ENCODE measurements at places on chromosomes 4 and X.

- DNase-seq: no peak
Observed at GRCh38 chrX:110992611-110993010, 103.4 kb upstream of the PAK3 start.

GRCh38 chrX:30577362-30577991, at the start of gene TASL:
TASL (minus strand) TSS chrX:30577766; CDS start chrX:30560355, 17,411 bp downstream.
- DNase-seq: no peak

DNA sequence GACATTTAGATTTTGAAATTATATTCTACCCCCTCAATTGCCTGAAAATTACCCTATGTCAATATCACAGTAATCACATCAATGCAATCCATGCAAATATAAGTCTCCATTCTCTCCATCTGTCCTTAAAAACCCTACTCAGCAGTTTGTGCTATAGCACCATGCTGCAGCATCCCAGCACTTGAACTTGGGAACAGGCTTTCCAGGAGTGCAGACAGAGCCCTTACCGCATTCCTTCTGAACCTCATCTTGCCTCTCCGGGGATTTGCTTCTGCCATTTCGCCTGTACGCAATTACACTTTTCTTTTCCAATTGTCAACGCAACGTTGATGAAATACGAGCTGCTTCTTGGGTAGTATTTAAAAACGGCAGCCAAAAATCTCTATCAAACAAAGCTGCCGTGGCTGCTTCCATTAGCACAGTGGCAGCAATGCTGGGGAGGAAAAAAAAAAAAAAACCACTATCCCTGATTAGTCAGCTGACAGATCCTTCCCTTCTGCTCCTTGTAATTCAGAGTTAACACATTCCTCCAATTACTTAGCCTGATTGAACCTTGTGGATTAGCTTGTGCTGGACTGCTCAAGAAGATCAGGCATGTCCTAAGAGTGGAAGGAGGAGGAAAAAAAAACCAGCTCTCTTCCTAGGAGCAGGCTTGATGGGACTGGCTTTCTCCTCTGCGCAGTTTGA, 65.6 kb downstream of the MCF2 start:
- no peak for DNase-seq

DNA sequence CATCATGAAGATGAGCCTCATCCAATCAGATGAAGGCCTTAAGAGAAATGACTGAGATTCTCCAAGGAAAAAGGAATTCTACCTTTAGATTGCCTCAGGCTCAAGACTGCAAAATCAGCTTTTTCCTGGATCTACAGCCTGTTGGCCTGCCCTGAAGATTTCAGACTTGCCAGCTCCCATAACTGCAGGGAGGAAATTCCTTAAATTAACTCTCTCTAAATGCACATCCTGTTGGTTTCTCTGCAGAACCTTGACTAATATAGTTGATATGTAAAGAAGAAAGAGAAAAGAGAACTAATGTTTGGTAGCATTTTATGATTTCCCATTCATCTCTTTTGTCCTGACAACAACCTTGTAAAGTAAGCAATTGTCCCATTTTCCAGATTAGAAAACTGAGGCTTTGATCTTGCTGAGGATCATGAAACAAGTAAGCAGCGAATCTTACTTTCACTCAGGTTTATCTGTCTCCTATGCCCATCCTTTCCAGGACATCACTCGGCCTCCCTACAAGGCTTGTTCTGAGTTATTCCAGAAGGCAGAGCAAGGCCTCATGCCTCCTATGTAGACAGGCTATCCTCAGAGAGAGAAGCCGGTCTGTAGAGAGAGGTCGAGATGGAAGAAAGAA, 115.0 kb upstream of the LDB2 start:
- no peak for DNase-seq

GRCh38 chr4:56651056-56651350, 30.1 kb downstream of the HOPX start:
- DNase-seq: no peak

DNA sequence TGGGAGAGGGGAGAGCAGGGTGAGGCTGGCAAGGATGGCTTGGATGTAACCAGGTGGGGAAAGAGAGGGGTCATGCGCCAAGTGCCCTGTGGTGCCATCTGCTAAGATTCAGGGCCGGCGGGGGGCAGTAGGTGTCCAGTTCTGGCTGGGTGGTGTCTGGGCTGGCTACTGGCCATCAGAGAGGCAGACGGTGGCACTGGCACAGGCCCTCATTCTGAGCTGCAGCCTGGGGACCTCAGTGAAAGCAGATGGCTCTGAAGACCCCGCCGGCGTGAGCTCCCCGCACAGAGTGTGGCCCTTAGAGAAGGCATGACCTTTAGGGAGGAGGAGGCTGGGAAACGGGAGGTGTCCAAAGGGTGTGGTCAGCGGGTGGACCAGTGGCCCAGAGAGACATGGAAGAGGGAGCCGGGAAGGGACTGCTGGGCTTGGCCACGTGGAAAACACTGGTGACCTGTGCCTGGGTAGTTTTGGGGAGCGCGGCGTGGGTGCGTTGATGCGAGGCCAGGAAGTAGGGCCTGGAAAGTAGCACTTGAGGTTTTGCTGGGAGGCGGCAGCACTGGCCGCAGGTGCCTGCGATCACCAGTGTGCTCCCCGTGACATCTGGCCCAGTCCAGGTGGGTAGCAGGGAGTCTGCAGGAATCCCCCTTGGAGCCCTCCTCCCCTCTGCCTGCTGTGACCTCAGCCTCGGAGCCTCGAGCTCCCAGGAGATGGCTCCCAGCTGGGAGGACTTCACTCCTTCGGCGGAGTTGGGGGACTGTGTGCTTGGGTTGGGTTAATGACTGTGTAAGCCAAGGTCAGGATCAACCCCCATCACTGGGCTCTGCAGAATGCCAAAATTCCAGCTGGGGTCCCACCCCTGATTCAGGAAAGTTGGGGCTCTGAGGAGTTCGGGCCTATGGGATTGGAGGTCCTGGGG, 9.3 kb upstream of the SH3TC1 start:
- DNase-seq: no peak

DNA sequence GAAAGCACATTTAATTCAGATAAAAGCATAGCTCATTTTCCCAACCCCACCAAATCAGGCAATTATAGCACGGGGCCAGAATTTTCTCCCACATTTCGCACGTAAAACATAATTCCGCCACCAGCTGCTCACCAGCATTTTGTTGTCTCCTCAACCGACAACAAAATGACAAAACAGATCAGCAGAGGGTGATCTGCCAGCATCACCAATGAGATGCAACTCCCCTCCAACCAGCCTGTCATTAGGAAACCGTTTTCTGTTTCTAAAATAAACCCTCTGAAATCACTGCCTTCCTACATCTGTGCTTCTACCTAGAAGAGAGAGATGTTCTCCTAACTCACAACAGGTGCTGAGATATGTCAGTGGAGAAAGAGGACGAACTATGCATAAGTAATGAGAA, 654.8 kb upstream of the CPEB2 start:
- DNase-seq: no peak

- no peak for DNase-seq
Observed at GRCh38 chr4:41124916-41125548, 89.3 kb downstream of the APBB2 start.

GRCh38 chr4:113756005-113756410, 5.5 kb downstream of the CAMK2D start:
- no peak for DNase-seq

DNA sequence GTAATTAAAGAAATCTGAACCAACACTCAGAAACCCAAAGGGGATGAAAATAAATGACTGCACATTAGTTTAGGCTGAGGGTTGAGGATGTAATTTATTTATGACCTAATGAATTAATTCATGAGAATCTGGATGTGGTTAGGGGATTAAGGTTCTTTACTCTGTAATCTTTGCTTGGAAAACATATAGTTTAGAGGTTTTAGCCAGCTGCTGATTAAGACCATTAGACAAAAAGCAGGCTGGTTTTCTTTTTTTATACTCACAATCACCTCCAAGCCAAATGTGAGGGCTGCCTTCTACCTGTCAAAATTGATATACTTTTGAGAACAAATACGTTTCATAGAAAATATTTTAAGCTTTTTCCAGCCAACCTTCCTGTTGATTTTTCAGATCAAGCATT, 2705.8 kb downstream of the PCDH7 start:
- DNase-seq: no peak

GRCh38 chr4:144699565-144699964, 53.6 kb downstream of the HHIP start:
- no peak for DNase-seq

GRCh38 chr4:182188622-182189021, 54.6 kb upstream of the TENM3 start:
- DNase-seq: no peak

DNA sequence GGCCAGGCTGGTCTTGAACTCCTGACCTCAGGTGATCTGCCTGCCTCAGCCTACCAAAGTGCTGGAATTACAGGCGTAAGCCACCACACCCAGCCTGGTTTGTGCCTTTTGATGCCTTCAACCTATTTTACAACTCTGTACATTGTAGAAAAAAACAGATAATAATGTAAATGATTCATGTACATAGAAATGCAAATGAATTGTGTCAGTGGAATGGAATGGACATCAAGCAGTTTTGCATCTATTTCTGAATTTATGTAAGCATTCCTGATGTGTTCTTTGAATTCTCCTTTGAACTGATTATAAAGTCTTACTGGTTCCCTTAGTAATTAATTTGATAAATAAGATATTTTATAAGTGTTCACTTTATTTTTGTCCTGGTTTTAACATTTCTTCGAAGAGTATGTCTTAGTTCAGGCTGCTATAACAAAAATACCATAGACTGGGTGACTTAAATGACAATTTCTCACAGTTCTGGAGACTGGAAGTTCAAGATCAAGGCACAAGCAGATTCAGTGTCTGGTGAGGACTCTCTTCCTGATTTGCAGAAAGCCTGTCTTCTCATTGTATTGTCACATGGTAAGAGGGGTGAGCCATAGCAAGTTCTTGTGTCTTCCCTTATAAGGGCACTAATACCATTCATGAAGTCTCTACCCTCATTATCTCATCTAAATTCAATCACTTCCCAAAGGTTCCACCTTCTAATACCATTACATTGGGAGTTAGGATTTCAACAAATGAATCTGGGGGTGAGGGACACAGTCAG, 162.2 kb upstream of the S100G start:
- DNase-seq: no peak

DNA sequence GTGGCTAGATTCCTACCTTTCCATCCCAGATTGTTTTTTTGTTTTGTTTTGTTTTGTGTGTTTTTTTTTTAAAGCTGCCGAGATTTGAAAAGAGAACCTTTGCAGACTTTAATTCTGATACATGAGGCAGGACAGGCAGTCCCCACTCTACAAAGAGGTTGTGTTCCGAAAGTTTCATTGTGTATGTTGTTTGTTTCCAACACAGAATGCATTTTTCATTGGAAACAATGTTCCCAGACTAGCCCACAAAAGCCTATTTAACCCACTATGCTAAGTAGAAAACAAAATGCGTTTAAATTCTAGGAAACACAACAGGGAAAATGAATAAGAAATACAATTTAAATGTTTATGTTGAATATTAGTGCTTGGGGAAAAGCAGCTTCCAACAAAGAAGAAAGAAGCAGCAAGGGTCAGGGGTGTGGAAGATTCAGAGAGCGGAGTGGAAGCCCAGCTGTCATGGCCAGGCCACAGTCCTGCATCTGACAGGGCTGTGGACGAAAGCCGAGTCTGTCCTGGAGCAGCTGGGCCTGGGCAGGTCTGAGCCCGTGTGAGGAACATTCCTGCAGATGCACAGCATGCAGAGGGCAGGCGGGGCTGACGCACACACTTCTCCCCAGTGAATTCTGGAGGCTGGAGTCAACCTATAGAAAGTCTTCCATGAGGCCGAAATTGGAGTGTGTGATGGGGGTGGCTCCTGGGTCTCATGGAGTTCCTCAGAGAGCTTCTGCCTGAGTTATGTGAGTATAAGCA, 12.4 kb upstream of the SETD7 start:
- DNase-seq: no peak

DNA sequence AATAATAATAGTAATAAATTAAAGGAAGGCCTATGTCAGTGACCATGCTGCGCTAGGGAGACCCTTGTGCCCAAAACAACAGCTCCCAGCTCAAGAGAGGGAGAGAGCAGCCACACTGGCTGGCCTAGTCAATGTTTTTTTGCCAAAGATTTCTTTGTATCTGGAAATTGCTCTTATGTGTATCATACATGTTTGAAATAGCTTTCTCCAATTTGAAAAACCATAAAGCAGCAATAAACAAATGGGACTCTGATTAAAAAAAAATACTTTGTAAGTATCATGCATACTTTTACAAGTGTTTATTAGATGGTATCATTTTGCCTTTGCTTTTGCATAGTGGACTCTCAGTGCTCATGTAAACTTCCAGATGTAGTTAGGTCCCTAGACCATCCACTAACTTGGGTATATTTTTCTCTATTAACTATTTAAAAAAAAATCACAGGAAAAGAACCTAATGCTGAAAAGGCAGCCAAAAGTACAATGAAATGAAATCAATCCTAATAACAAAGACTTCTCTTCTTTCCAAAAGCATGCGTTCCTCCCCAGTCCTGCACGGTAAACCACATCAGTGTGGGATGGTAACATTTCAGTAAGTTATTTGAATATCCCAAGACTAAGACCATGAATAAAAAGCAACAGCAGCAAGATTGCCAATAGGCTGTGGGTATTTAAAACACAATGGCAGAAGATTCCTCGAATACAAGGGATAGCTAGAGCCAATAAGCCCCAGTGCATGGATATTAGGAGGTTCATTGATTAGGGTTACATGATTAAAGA, 117.6 kb downstream of the PALLD start:
- DNase-seq: no peak

DNA sequence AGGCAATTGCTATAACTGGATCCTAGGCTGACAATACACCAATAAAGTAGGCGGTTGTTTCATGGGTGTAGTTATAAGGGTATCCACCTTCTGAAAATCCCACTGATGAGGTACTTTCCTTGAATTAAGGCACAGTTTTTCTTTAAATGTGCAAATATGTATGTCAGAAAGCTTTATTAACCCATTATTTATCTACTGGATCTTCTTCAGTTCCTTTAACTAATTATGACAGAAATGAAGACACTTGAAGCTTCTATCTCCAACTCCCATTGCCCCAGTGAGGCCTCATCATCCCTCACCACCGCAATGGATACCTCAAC, 159.6 kb upstream of the KLF3 start:
- DNase-seq: no peak

DNA sequence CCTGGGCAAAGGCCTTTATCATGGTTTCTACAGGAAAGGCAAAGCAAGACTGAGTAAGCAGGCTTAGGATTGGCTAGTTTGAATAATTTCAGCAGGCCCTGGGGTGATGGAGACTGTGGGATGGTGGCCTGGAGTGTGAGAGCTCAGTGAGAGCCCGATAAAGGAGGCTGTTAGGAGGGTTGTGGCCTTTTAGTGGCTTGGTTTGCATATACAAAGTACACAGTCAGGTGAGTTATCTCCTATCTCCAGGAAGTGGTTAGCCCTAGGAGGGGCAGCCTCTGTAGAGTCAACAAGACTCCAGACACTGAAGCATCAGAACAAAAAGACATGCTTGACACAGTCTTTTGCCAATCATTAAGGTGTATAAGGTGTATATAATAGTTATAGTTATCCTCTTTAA, 157.2 kb downstream of the CFAP299 start:
- peak; percentile 9 for DNase-seq

- no peak for DNase-seq
Observed at GRCh38 chr4:153071958-153072598, 132.2 kb upstream of the TRIM2 start.
